ENCODE measurements at places on chromosomes 6 and 20. TPM values are rescaled to one million over a fixed set of nuclear protein-coding genes. Genes with fewer than 3 reads are reported as not detected.

The SSTR4 gene
- total RNA-seq = not detected

The SLC17A1 gene
- total RNA-seq = not detected

The BANF2 gene
- not detected for total RNA-seq

The KCNQ2 gene
- total RNA-seq = 167 TPM

The HSPA12B gene
- total RNA-seq = 1.7 TPM

The PNLDC1 gene
- not detected for total RNA-seq

The RPP40 gene
- total RNA-seq = 14.0 TPM

The F13A1 gene
- 8.4 TPM for total RNA-seq

The TP53TG5 gene
- total RNA-seq = not detected

The C6orf163 gene
- 8.3 TPM for total RNA-seq

The MACROD2 gene
- 60.4 TPM for total RNA-seq

The TPBG gene
- total RNA-seq = 2.2 TPM

The RREB1 gene
- 1.4 TPM for total RNA-seq

The ALDH5A1 gene
- total RNA-seq = 12.2 TPM

The GPX5 gene
- not detected for total RNA-seq

The GABRR2 gene
- total RNA-seq = 0.16 TPM

The PHACTR3 gene
- 42.1 TPM for total RNA-seq

The TOP1 gene
- 26.2 TPM for total RNA-seq

Data from occipital lobe (tissue), 3 donors.